ENCODE measurements at places on chromosomes 16 and 17.
A peak's percentile ranks its signal among the peaks of the same experiment; 100 is the strongest.

GRCh38 chr16:72794319-72794718, 253.6 kb downstream of the ZFHX3 start:
- DNase-seq = no peak

DNA sequence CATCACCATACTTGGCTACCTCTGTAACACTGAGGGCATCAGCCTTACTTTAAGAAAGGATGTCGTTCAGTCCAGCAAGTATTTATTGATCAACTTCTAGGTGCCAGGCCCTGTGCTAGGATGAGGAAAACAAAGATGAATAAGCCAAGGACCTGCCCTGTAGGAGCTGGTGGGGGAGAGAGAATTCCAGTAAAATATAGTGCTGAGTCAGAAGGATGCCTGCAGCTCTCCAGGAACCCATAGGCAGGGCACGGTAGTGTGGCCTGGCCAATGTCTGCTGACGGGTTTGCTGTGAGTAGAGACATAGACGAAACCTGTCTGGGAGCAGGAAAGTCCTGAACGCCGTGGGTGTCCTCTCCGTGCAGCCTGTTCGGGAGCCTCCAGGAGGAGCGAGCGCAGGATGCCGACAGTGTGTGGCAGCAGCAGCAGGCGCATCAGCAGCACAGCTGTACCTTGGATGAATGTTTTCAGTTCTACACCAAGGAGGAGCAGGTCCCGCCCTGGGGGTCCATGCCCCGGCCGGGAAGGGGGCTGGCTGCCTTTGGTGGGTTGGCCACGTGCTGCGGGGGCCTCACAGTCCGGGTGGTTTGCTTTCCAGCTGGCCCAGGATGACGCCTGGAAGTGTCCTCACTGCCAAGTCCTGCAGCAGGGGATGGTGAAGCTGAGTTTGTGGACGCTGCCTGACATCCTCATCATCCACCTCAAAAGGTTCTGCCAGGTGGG, 55.6 kb downstream of the USP43 start:
- no peak for DNase-seq

DNA sequence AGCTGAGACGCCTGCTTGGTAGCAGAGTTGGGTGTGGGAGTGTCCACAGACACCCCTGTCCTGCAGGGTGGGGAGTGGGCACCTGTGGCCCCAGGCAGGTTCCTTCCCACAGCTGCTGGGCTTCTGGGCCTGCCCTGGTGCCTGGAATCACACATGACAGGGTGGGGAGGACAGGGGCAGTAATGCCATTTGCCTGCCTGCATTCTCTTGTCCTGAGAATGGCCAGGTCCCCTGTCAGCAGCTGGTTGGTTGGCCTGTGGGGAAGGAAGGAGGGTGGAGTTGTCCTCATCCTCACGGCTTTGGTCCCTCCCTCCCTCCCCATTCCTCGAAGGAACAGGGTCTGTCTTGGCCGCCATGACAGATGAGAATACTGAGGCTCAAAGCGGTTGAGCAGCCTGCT, 5.2 kb downstream of the PRSS53 start:
- DNase-seq = no peak

DNA sequence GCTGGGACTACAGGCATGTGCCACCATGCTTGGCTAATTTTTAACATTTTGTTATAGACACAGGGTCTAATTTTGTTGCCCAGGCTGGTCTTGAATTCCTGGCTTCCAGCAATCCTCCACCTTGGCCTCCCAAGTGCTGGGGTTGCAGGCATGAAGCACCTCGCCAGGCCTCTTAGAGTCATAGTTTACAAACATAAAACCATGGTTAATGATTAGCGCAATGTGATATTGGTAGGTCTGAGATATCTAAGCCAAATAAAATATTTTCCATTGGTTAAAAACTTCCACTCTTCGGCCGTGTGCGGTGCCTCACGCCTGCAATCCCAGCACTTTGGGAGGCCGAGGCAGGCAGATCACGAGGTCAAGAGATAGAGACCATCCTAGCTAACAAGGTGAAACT, 16.6 kb downstream of the TXNDC11 start:
- no peak for DNase-seq

- no peak for DNase-seq
Observed at GRCh38 chr17:66582373-66583111, 252.4 kb upstream of the CACNG5 start.

DNA sequence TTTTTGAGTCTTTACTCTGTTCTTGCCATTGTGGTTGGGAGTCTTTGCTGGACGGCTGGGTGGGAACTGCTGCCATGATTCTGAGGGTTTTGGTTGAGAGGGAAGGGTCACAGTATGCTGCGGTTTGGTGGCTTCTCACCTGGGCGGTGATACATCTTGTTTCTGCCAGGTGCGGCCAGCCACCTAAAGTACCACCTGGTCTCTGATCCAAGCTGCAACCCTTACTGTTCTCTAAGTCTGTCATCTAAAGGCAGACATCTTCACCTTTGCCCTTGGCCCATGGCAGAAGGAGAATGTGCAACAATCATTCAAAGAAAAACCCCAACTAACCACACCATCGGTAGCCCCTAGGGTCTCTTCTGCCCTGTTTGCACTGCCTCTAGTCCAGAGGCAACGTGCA, 19.6 kb upstream of the MPO start:
- no peak for DNase-seq

- no peak for DNase-seq
Observed at GRCh38 chr16:5478036-5478435, 380.4 kb upstream of the EEF2KMT start.

DNA sequence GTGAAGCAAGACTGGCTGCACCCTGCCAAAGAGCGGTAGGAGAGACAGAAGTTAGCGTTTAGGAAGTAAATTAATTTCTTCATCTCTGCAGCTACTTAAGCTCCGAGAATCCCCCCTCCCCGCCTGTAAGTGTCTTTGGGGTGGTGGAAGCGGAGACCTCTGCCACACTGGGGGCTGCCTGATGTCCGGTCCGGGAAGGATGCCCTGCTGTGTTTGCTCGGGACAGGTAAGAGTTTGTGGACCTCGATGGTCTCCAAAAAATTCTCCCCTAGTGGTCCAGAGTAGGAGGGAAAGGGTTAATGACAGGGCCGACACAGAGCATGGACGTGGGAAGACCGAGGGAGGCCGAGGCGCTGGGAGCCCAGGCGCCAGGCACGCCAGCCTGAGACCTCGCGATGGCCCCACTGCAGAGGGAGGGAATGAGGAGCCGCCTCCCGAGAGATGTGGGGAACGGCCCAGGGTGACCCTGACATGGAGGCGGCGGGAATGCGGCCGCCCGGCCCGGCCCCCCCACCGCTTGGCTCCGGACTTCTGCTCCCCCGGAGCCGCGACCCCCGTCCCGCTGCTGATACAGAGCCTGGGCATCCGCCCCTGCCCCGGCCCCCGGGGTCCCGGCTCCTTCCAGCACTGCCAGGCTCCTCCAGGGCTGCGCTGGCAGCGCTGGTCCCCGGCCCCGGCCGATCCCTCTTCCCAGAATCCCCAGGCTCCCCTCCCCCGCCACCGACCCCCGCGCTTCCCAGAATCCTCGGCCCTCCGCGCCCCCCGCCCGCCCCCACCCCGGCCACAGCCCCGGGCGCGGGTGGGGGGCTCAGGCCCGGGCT, 680 bp downstream of the ZNF629 start:
- peak; percentile 51 for DNase-seq

GRCh38 chr16:89261691-89262563, 44.4 kb downstream of the ZNF778 start:
- DNase-seq = no peak

DNA sequence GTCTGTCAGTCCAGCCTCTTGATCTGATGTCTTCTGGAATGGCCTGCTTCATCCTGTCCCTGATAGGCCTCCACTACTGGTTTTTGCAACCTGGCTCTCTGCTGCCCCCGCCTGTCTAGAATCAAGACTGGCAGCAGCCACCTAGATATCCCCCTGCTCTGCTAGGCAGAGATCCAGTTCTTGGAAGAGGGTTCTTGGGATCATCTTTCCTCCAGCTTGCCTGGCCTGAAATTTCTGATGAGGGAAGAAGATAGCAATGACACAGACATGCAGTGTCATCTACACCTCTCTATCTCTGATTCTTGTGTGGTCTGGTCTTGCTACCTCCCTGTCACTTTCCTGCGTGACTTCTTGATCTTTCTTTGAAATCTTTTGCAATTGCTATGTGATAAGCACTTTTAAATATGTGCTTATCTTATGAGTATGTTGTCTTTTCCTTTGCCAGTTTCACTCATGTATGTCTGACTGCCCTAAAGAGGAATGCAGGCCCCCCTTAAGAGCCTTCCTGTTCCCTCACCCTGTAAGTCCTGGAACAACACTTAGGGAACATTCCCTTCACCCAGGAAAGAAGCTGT, 20.3 kb upstream of the NFATC3 start:
- DNase-seq = peak; percentile 23

DNA sequence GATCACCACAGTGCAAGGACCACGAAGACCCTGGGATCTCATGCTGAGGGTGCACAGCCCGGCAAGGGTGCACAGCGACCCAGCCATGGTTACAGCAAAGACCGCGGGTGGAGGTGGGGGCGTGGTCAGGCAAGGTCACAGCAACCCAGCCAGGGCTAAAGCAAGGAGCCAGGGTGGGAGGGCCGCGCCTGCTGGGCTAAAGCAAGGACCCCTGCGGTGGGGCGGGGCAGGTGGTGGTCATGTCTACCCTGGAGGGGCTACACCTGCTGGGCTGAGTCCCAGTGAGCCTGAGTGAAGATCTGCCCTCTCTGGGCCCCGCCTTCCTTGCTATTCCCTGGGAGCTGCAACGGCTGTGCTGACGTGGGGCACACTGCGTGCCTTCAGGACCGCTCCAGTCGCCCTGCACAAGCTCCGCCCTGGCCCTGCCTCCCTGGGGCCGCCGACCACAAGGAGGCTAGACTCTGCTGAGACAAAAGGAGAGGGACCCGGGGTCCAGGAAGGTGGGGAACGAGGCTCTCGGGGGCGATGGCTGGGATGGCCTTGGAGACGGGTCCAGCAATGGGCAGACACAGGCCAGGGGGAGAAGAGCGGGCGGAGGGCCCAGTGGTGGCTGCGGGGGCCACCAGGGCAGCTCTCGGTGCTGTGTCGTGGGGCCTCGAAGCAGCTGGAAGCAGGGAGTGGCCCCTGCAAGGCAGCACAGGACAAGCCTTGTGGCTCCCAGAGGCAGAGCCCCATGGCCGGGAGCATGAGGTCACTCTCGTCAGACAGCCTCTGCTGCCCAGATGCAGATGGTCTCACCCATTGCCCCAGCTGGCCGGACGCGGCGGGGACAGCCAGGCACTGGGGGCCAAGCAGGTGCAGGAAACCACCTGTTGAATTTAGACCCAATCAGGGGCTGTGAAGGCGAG, 52.8 kb downstream of the CBFA2T3 start:
- no peak for DNase-seq

- DNase-seq = no peak
Observed at GRCh38 chr17:73411313-73411747, 99.5 kb upstream of the CDC42EP4 start.

- no peak for DNase-seq
Observed at GRCh38 chr16:81863630-81864352, 84.7 kb downstream of the PLCG2 start.

GRCh38 chr16:6600167-6600566, 732.5 kb upstream of the RBFOX1 start:
- DNase-seq = no peak

DNA sequence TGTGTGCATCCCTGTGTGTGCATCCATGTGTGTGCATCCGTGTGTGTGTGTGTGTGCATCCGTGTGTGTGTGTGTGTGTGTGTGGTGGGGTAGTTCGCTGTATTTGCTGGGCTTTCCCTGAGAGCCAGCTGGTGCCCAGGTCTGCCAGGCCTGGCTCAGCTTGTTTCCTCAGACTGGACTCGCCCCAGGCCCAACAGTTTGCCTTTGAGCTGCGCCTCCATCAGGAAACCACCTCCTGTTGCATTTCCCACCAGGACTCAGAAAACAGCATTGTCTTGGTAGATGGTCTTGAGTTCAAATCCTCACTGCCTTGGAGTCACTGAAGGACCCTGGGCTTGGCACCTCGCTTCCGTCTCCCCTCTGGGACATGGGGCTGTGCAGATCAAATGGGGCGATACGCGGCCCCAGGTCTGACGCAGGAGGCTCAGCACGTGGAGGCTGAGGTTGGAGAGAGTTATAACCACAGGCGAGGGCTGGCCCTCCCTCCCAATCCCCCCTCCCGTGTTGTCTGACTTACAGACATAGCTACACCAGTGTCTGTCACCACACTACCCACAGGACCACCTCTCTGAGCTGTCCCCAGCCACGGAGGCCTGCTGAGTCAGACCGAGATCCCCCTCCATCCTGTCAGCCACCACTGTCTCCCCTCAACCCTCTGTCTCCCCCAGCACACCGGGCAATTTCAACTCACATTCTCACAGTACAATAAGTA, 4.7 kb downstream of the ITGAE start:
- DNase-seq = no peak

DNA sequence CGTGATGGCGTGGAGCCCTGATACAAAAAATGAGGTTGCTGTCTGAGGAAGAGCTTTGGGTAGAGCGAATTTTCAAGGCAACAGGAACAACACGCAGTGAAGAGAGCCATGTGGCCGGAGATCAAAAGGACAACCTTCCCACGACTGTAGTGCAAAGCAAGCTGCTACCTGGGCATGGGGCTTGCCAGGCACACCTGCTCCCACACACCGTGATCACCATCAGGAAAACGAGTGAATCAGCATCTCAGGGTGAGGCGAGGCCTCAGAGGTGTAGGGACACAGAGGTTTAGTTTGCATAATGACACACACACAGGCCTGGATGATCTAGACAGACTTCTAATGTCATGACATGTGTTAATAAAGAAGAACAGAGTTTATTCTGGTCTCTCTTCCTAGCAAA, 65.7 kb downstream of the PARN start:
- DNase-seq = no peak

- DNase-seq = no peak
Observed at GRCh38 chr17:16439303-16439791, 24.0 kb downstream of the TRPV2 start.

DNA sequence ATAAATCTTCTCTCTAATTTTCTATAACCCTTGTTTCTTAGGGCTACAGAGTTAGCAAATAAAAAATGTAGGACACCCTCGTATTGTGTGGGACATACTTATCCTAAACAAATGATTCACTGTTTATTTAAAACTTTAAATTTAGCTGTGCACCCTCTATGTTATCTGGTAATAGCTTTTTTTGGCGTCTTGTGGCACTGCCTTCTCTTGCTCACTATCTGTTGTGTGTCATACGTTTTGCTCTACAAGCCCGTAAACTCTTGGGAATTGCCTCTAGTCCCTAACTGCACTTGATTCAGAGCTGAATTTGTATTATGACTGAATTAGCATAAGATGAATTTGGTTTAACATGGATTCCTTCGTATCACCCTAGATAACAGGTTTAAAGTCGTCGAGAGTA, 144.3 kb upstream of the MYOCD start:
- DNase-seq = no peak
